ENCODE measurements at places on chromosomes 5 and 9.

- DNase-seq = no peak
These were observed 227.8 kb upstream of the CDH9 start for GRCh38 chr5:27266184-27266583.

DNA sequence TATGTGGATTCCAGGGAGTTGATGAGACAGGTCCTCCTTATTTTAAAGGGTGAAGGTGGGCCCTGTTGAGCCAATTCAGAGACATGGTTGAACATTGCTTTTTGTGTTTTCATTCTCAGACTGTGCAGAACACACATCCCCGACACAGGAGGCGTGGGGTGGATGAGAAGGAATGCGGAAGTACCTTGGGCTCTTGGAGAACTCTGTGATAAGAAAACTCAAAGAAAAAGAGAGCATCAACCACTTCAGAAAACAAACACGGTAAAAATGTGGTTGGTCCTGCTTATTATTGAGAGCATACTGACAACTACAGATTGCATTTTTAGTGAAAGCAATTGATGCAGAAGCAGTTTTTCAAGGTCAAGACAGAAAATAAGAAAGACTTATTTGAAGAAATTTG is 659.8 kb downstream of the IRX1 start:
- DNase-seq = no peak

GRCh38 chr5:11323761-11324160 is 562.7 kb upstream of the DAP start:
- DNase-seq = no peak

- no peak for DNase-seq
These were observed 58.9 kb upstream of the MCCC2 start for GRCh38 chr5:71528206-71528605.

- no peak for DNase-seq
These were observed 156.9 kb downstream of the TRIM32 start for GRCh38 chr9:116843863-116844620.

GRCh38 chr9:4012441-4012840 is 287.4 kb downstream of the GLIS3 start:
- no peak for DNase-seq

GRCh38 chr9:132908635-132909034 is 29.9 kb downstream of the SPACA9 start:
- no peak for DNase-seq

DNA sequence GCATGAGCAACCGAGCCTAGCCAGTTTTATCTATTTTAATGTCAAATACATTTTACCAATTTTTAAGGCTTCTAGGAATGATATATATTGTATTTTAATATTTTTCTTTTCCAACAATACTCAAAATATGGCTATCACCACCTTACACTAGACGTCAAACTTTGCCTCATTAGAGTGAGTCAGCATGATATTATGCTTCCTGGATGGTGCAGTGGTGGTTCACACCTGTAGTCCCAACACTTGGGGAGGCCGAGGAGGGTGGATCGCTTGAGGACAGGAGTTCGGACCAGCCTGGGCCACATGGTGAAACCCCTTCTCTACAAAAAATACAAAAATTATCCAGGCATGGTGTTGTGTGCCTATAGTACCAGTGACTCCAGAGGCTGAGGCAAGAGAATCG is 7.3 kb upstream of the CDC14B start:
- no peak for DNase-seq

GRCh38 chr5:144451187-144451973 is 280.7 kb downstream of the KCTD16 start:
- DNase-seq = no peak

DNA sequence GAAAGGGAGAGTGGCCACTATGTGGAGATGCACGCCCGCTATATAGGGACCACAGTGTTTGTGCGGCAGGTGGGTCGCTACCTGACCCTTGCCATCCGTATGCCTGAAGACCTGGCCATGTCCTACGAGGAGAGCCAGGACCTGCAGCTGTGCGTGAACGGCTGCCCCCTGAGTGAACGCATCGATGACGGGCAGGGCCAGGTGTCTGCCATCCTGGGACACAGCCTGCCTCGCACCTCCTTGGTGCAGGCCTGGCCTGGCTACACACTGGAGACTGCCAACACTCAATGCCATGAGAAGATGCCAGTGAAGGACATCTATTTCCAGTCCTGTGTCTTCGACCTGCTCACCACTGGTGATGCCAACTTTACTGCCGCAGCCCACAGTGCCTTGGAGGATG is 19.8 kb downstream of the RGMB start:
- DNase-seq = no peak

- no peak for DNase-seq
These were observed 40.3 kb upstream of the SLC12A7 start for GRCh38 chr5:1152156-1152555.

DNA sequence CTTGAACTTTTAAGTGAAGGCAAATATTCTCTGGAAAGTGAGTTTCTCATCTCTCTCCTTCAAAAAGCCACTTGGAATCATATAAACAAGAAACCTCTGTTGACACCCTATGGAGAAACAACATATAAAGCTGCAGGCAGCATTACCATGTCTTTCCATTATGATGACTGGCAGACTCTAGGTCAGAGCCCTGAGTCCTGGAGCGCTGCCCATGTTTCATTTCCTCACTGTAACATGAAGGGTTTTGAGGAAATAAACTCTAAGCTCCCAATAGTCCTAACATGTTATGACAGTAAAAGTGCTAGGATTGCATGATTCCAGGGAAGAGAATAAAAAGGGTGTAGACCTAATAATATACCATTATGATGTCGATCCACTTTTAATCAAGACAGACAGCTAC is 220.6 kb downstream of the CTNND2 start:
- no peak for DNase-seq

DNA sequence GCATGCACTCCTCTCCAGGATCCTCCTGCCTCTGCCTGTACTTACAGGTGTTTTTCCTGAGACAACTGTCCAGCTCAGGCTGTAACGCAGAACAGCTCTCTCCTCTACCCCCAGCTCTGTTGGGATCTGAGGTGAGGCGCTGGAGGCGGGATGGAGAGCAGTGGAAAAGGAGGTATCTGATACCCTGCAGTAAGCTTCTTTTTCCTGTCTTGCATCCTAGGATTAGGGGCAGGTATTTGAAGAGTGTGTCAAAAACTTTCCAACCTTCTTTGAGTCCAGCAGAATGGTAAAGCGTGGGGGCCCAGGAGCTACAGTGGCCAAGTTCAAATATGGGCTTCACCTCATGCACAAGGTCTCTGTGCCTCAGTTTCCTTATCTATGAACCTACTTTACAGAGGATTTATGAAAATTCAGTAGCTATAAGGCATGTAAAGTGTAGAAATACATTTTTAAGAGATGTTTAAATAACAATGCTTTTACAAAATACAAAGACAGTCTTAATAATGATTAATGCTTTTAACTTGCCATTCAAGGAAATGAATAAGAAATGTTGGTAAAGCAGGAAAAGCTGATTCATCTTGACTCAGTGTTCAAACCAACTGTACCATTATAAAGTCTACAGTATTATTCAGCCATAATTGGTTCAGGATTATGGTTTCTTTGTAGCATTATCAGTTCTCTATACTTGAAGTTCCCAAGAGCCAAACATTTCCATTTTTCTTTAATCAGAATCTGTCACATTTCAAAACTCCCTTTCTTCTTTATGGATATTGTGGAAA is 26.1 kb downstream of the MAP1B start:
- no peak for DNase-seq

GRCh38 chr9:70044490-70045307 is 1.1 kb downstream of the MAMDC2 start:
- DNase-seq = peak; percentile 53

- DNase-seq = no peak
These were observed 11.2 kb downstream of the ALG2 start for GRCh38 chr9:99210572-99210971.

GRCh38 chr9:93295456-93296076 is 111.6 kb downstream of the WNK2 start:
- DNase-seq = no peak

GRCh38 chr9:127838375-127839078 is 15.9 kb downstream of the ENG start:
- DNase-seq = no peak

DNA sequence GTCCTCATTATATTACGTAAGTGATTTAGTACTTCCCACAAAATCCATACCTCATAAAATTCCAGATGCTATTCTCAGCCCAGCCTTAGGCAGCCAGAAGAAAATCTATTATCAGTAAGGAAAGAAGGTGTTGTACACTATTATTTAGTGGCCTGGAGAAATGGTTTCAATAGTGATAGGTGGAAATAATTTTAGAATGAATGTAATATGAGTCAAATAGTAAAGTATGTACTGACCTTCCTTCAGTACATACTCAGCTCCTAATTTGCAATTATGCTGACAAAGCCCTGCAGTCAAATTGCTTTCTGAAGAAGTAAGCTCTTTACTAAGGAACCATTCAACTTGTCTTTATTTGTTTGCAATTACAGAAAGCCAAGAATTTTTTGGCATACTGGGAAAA is 409.2 kb downstream of the HTR1A start:
- DNase-seq = no peak

- DNase-seq = no peak
These were observed 132.4 kb downstream of the DAB2IP start for GRCh38 chr9:121783521-121784507.

GRCh38 chr5:121386334-121386733 is 465.3 kb upstream of the FTMT start:
- no peak for DNase-seq

- DNase-seq = no peak
These were observed 9.1 kb upstream of the XPA start for GRCh38 chr9:97706246-97706645.

- no peak for DNase-seq
These were observed 173.9 kb downstream of the AOPEP start for GRCh38 chr9:94900222-94901018.

GRCh38 chr5:99019812-99020697 is 91.2 kb upstream of the CHD1 start:
- DNase-seq = peak; percentile 44

DNA sequence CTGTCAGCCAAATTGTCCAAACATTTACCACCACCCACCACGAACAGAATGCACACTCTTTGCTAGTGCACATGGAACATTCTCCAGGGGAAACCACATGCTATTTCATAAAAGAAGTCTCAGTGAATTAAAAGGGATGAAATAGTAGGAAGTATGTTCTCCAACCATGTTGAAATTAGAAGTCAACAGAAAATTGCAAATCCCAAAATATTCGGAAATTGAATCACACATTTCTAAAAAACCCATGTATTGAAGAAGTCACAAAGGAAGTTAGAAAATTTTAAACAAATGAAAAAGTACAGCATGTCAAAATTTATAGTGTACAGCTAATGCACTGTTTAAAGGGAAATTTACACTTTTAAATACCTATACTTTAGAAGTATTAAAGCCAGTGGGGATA is 50.8 kb downstream of the TGFBR1 start:
- DNase-seq = no peak
